ENCODE measurements at places on chromosomes 1 and 21.

DNA sequence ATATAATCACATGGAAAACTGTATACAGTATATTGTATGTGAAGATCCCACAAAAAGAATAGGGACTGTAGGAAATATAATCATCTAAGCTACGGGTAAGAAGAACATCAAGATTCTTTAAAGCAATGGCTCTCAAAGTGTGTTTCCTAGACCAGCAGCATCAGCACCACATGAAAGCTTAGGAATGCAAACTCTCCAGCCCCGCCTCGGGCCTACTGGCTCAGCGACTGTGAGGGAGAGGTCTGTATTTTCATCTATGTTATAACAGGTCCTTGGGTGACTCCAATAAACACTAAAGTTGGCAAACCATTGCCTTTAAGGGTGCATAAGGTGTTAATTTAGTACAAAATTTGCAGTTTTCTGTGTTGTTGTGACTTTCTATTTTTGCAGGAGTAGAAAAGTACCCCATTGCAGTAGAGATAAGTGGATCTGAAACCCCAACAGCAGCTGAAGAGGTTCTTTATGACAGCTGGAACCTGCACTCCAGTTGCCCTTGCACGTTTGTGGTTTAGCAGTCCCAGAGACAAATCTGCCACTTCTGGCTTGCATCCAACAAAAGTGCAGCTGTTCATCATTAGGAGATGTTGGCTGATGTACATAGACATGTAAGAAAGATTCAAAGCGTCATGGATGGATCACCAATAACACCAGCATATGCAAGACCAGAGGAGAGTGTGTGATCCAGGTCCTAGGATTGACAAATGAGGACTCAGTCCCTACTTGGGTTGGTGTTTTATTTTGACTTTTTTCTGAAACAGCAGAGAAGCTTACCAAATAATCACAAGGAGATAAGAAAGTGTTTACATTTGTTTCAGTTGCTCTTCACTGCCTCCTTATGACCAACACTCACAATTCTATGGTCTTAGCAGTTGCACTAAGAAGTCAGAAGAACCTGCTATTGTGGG, 15.9 kb upstream of the IFNAR1 start:
- no peak for DNase-seq

DNA sequence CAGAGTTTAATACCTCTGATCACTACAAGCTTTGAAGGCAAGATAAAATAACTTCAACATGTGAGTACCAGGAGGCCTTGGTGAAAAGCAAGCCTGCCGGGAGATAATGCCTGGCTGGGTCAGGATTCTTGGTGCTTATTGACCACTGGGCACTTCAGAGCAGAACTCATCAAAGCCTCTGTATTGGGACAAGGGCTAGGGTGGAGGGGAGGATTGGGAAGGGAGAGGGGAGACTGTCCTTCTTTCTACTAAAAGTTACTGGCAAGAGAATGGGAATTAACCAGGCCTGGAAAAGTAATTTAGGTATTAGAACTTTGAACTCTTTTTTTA, 35.2 kb downstream of the NEK2 start:
- DNase-seq, result no peak

DNA sequence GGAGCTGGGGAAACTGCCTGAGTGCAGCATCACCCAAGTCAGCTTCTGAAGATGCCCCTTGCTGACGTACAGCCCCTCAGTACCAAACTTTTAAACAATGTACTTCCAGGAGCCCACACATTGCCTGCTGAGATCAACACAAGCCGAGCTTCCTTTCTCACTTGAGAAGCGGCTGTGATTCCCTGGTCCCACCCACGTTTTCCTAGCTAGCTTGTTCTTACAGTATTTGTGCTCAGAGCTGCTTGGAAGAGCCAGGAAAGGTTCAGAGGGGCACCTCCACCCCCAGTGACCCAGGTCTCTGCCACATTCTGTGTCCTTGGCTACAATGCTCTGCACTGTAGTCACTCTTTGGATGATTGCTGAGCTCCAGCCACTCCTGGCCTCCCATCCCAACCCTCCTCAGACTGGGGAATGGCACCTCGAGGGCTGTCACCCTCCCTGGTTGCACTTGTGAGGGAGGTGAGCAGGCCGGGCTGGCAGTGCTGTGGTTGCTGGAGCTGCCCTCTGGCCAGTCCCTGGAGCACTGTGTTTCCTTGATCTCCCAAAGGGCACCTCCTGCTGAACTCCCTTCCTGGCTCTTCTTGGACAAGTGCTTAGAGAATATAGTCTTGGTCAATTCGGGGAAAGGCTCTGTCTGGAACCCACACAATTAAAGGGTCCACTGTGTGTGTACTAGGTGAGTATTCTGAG, 355.1 kb downstream of the AJAP1 start:
- DNase-seq, result no peak

GRCh38 chr1:208544053-208544452, 299.9 kb upstream of the PLXNA2 start:
- no peak for DNase-seq

DNA sequence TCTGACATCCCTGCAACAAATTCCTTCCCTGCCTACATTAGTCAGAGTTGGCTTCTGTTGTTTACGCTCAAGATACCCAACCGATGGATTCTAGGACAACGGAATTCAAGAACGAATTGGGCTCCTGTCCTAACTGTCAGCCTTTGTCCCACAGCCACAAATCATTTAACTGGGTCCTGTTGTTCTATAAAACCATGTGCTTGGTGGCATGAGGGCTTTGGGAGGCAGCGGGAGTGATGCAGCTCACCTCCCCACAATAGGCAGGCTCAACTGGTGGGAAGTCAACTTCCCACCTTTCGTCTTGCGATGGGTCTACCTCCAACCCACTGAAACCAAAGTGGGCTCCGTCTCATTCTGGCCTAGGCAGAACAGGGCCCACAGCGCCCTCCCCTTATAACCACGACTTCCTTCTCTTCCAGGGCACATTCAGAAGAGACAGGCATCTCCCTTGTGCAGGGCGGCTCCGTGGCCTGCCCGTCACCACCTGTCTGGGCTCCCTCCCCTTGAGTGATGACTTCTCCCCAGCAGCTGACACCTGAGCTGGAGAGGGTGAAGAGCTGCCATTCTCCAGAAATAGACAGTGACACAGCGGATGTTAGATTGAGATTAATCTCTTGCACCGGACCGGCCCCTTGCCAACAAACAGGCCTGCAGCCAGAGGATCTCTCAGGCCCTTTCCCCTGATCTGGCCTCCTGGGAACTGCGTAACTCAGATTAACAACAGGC, 26.5 kb downstream of the LRRC38 start:
- no peak for DNase-seq

GRCh38 chr1:57282411-57282810, 141.4 kb downstream of the DAB1 start:
- no peak for DNase-seq

GRCh38 chr1:18464665-18465050, 16.1 kb upstream of the KLHDC7A start:
- DNase-seq, result no peak

GRCh38 chr1:54869173-54869851, 17.7 kb downstream of the DHCR24 start:
- DNase-seq, result no peak

GRCh38 chr1:197890936-197891335, 11.5 kb upstream of the C1orf53 start:
- no peak for DNase-seq

- DNase-seq, result no peak
These were observed 11.1 kb downstream of the PEA15 start for GRCh38 chr1:160216301-160216700.
